Activated T-cell treated with anti-CD3 and anti-CD28 coated beads, Interleukin-2, amount 50 U/mL, for 1 hour (primary cell): ENCODE measurements at places on chromosomes 4 and X.

DNA sequence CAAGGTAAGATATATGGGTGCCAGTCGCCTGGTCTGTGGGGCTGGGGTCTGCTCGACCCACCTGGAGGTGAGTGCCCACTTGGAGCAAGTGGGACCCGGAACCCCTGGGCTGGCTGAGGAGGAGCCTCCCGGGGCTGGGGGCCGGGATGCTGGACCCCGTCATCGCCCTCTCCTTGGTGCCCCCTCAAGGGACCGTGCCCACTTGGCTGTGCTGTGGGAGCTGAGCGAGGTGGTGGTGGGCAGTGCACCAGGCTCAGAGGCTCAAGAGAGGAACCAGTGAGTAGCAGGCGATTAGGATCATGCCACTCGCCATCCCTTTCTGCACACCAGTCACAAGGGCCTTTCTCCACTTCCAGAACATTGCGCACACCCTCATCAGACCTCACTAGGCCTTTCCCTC lies 203.8 kb upstream of the PSAPL1 start:
- no peak for DNase-seq

GRCh38 chr4:24704149-24704548 lies 91.2 kb upstream of the SOD3 start:
- DNase-seq, result no peak

DNA sequence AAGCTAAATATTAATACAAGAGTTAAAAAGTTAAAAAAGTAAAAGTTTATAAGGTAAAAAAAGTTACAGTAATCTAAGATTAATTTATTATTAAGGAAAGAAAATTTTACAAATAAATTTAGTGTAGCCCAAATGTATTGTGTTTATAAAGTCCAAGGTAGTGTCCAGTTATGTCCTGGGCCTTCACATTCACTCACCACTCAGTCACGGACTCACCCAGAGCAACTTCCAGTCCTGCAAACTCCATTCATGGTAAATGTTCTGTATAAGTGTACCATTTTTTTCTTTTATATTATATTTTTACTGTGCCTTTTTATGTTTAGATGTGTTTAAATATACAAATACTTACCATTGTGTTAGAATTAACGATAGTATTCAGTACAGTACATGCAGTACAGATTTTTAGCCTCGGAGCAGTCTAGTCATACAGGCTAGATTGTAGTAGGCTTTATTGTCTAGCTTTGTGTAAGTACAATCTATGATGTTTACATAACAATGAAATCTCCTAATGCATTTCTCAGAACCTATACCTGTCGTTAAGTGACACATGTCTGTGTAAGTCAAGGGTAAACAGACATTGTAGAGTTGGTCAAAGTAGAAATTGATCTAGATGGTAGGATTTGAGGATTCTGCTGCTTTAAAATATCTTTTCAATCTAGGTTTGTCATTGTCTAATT lies 197.7 kb downstream of the GC start:
- DNase-seq, result no peak

DNA sequence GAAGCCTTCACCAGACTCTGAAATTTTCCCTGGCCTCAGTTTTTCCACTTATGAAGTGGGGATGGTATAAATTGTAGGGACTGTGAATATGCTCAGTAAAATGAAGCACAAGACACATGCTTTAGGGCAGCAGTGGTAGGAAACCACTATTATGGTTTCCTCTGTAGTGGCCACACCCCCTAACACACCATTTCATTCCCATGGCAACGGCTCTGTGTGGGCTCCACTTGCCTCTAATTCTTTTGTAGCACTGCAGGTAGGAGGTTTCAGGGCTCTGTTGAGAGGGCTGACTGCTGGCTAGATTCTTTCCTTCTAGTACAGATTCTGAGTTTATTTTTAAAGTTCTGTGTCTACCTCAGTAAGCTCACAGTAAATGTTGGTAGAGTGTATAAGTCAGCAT lies 3.5 kb upstream of the VMA21 start:
- DNase-seq, result peak; percentile 38

- no peak for DNase-seq
Observed at GRCh38 chr4:108369035-108369655, 200.4 kb upstream of the LEF1 start.

- no peak for DNase-seq
Observed at GRCh38 chr4:158581161-158581560, 59.5 kb downstream of the RXFP1 start.

DNA sequence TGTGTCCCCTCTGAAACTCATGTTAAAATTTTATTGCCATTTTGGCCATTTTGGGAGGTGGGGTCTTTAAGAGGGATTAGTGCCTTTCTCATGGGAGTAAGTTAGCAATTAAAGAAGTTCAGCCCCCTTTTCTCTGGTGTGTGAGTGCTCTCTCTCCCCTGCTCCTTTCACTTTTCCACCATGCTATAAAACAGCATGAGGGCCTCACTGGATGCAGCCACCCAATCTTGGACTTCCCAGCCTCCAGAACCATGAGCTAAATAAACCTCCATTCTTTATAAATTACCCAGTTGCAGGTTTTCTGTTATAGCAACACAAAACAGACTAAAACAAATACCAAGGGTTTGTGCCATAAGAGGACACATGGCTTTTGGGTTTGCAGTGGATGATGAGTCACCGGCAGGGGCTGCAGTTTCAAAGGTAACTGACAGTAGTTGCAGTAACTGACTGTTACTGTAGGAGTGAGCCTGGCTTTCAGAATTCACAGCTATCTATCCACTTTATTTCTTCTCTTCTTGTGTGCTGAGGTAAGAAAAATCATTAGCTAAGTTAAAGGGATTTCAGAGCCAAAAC lies 121.5 kb downstream of the PPEF1 start:
- no peak for DNase-seq

DNA sequence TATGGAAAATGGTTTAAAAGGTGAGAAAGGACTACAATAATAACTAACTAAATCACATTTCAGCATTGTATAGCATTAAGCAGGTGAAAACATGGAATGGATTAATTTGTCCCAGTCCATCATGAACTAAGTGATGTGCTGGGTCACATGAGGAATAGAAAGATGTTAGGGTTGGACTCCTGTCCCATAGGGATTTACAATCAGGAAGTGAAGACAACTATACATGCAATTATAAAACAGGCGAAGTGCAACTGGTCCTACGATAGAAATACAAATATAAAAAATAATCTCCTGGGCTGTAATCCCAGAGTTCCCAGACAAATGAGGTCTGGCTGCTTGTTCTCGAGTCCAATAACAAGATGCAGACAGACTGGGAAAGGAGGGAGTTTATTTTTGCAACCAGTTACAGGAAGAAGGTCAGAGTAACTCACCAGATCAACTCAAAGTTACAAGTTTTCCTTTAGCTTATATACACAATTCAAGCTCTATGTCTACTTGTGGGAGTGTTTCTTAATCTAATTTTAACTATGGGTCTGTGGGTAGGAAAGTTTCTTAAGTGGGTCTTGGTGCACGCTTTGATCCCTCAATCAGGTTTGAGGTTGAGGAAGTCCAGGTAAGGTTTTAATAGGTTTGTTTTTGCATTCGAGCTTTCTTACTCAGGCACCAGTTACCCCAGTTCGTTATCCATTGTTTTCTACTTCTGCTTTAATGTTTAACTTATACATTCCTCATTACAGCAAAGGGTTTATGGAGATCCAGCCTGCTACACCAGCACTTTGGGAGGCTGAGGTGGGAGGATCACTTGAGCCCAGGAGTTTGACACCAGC lies 50.1 kb downstream of the IGFBP7 start:
- DNase-seq, result no peak

GRCh38 chr4:148944136-148944838 lies 502.1 kb upstream of the NR3C2 start:
- DNase-seq, result no peak
